ENCODE measurements at places on chromosomes 12 and 14.

- no peak for DNase-seq
Measured at GRCh38 chr14:62778310-62778709, 266.9 kb downstream of the KCNH5 start.

DNA sequence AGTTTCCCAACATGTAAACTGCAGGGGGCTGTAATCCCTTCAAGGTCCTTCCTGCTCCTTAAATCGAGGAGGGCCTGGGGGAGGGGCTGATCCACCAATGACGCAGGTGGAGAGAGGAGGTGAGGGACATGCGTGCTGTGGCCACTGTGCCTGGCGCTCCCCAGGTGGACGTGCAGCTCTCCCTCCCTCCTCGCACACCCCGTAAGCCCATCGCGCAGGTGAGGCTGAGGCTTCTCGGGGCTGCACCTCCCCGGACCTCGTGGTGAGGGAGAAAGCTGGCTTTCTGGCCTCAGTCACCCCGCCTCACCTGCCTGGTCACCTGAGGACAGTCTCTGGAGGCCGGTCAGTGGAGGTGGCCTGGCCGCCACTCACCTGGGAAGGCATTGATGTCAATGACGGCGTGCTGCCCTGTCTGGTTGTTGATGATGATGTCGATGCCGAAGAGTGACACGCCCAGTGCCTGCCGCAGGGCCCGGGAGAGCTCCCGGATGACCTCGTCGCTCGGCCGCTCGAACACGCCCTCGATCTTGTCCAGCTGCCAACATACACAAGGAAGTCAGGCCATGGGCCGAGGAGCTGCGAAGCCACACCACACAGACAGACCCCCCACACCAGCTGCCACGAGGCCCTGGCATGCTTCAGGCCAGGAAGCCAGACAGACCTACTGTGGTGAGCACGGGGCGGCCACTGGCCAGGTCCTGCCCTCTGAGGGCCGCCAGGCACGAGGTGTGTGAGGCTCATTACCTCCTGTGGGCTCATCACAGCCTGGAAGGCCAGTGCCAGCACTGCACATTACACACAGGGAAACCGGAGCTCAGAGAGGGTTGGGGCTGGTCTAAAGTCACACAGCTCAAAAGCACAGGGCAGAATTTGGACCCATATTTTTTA, 23.3 kb downstream of the CHGA start:
- no peak for DNase-seq

GRCh38 chr12:30930238-30930637, 3.7 kb downstream of the TSPAN11 start:
- DNase-seq, result no peak

- no peak for DNase-seq
Measured at GRCh38 chr14:21022686-21023085, 2.2 kb downstream of the NDRG2 start.

- DNase-seq, result no peak
Measured at GRCh38 chr14:68316078-68316868, 476.6 kb downstream of the ZFP36L1 start.

GRCh38 chr14:93522221-93522620, 91.5 kb downstream of the UNC79 start:
- no peak for DNase-seq
